GM23338 (cell line): ENCODE measurements at places on chromosomes 1 and 21.

GRCh38 chr1:10852486-10852885 lies 56.0 kb upstream of the CASZ1 start:
- DNase-seq: no peak

DNA sequence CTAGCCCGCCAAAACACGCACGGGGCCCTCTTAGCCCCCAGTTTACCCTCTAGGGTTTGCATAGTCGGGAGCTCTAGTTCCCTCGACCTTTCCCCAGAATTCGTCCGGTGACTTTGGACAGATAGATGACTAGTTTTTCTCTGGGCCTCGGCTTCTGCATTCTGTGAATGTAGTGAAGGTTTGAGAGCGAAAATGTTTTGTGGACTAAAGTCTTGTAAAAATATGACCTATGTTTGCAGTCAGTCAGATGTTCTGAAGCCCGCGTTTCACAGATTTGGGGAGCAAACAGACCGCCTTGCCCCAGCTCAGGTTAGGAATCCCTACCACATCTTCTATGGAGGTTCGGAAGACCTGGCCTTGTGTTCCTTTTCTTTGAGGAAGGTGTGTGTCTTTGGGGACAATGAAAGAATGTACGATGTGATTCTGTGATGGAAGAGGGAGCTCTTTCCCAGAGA lies 401 bp downstream of the UQCRH start:
- peak; percentile 19 for DNase-seq

- no peak for DNase-seq
Observed at GRCh38 chr1:178684542-178685000, 40.5 kb upstream of the RALGPS2 start.

DNA sequence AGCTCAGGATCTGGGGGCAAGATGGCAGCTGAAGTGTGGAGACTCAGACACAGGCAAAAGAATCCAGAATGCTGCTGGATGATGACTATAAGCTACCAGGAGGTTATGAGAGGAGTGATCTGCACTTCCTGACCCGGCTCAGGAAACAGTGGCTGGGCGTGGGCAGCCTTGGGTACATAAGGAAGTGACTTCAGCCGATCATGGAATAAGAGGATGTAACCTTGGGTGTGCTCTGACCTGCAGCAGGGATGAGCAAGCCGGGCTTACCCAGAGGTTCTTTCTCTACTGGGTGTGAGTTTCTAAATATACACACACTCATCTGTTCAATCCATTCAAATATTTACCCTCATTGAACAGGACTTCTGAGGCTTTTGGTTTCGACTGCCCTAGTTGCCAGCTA lies 62.7 kb downstream of the CD34 start:
- no peak for DNase-seq

DNA sequence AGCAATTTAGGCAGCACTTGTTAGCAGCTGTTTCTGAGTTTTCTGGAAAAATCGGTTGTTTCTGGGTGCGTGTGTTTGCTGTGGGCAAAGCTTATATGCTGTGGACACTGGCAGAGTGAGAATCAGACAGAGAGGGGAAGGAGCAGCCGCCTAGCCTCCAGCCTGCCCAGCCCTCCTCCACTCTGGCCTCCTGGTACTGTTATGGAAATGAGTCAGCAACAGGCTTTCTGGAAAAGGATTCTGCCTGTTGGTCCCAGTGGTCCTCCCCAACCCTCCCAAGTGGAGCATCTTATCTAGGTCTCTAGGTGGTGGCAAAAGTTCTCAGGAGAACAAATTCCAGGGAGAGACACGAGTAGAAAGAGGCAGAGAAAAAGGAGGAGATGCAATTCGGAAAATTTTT lies 42.2 kb upstream of the GOLT1A start:
- DNase-seq: peak; percentile 54

GRCh38 chr1:169484683-169485430 lies 887 bp downstream of the SLC19A2 start:
- DNase-seq: peak; percentile 34

DNA sequence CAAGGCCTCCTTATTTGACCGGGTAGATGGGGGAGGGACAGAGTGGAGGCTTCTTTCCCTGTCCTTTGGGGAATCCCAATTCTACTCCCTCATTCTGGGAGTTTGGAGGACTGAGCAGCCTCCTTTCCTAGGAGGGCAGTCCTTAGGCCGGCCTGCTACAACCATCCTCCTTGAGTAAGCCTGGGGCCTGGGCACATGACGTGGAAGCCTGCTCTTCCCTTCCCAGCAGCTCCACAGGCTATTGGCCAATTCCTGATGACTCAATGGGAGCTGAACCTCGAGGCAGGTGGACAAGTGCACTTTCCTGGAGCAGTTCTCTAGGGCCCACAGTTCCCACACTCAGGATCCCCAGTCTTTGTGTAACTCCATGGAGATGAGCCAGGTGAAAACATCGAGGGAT lies 3.1 kb downstream of the KCNA10 start:
- no peak for DNase-seq

DNA sequence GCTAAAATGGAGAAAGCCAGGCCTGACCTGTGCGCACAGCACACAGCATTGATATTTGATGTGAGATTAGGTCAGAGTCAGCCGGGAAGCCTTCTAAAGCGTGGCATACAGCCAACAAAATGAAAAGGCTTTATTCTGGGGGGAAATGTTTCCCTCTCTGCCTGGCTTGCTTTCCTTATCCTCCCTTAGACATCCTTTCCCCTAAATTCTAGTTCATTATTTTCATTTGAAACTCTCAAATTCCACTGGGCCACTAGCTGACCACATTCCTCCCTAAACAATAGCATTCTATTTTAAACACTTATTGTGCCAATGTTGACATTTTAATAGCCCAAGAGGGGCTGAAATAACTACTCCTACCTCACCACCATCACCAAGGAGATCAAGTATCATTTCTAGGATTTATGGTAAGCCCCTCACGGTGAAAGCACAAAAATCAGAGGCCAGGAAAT lies 49.4 kb downstream of the LEPR start:
- no peak for DNase-seq

DNA sequence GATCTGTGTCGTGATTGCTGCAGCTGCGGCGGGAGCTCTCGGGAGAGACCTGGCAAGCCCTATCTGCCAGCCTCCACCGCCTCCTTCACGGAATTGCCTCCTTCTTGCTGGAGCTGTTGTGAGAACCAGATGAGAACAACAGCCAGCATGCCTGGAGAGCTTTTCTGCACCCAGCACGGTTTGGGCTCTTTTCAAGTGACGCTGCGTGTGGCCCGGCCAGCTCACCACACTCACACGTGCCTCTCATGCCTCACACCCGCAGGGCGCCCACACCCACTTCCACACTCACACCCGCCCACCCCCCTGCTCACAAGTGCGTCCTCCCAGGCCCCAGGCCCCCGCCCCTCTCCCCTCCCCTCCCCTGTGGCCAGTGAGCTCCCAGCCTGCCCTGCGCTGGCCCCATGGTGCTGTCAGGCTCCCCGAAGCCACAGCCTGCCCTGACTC lies 135.7 kb upstream of the RUNX3 start:
- no peak for DNase-seq

- no peak for DNase-seq
Observed at GRCh38 chr1:118306851-118307250, 121.8 kb upstream of the SPAG17 start.

GRCh38 chr1:223197923-223198627 lies 55.0 kb upstream of the TLR5 start:
- DNase-seq: no peak

DNA sequence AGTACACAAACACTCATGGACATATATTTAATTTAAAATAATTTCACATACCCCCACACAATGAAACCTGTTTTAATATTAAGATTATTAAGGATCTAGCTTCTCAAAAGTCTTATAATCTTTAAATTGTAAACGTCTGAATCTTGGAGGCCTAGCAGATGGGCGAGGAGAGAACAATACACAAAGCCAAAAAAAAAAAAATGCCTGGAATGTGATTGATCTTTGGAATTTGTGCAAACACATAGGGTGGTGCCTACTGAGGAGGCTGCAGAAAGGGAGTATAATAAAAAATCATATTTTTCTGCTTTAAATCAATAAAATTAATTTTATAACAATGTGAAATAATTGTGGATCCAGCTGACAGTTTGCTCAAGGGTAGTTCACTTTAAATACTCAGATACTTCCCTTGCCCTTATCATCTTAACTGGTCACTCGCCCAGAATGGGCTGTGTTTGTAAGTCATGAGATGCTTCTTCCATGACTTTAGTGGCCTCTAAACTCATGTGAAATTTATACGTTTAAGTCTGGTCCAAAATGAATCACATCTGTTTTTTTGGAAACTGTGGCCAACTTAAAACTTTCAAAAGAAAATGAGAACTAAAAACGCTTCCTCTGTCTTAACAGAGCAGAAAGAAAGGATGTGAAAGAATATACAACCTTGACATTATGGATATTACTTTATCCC lies 802.8 kb upstream of the CXADR start:
- DNase-seq: peak; percentile 30

DNA sequence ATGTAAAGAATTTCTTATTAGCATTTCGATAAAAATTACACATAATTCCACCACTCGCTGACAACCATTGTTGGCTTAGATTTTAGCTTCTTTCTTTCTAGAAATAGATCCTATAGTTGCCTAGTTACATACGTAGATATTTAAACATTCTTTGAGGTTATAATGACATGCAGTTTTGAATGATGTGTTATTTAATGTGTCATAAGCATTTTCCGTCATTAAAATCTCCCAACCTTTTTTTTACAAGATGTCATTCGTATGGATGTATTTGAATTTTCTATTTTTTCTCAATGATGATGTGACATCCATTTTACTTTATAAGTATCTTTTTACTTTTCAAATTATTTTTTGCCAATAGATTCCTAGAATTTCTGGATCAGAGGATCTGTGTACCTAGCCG lies 44.7 kb downstream of the SLC37A1 start:
- DNase-seq: no peak

DNA sequence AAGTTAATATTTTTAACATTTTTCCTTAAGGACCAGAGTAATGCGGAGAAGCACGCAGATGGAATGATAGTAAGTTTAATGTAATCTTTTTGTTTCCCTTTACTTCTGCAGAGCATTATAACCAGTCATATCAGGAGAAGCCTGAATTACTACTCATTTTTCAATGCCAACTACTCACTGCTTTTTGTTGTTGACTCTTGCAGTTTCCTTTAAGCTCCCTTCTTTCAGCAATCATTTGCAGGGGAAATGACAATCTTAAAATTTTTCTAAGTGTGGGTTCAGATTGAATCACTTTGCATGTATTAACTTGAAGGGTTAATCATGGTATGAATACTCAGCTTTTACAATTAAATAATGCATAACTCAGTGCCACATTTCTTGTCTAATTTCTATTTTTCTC lies 122.2 kb downstream of the NRDC start:
- no peak for DNase-seq

- DNase-seq: no peak
Observed at GRCh38 chr1:189619682-189620332, 857.9 kb downstream of the BRINP3 start.

- DNase-seq: peak; percentile 46
Observed at GRCh38 chr1:150981805-150982712, at the start of gene ANXA9. Gene ANXA9, plus strand, starts transcription at chr1:150982292. Its CDS starts 814 bp downstream, at chr1:150983106.

DNA sequence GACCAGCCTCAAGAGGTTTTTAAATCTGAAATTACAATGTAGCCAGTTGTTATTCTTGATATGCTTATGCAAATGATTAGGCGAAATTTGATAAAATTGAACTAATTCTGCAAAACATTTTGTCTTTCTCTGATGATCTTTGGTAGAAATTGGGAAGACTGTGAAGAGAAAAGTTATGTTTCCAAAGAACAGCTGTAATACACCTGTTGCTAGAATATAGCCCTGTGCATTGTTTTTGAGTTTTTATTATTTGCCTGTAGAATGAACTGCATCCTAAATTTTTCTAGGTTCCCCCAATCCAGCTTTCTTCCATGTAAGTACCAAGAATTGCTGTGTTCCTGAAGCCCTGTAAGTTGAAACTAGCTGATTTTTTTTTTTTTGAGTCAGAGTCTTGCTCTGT lies 81.5 kb upstream of the RHOU start:
- DNase-seq: no peak

DNA sequence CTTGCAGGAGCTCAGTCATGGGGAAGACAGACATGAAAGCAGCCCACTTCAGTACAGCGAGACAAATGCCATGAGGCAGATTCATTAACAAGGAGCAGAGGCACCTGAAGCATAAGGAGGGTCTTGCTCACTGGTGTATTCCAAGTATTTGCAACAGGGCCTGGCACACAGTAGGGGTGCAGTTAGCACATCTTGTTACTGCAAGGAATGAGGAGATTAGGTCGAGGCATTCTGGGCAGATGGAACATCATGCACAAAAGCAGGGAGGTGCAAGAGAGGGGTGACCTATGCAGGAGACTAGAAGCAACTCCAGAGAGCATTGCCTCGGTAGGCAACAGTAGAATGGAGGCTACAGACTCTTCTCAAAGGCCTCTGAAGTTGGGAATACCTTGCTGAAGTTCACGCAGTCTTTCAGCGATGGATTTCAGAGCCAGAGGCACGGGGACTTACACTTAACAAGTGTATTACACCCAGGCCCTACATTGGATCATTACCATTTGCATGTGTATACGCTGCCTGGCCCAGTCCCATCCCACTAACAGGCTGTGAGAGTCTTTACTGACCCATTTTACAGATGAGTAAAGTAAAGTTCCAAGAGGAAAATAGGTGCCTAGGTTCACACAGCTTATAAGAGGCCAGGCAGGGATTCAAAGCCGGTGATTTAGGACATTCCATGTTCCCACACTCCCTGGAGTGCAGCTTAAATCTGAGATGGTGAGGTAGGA lies 82.1 kb downstream of the TRABD2B start:
- DNase-seq: no peak

DNA sequence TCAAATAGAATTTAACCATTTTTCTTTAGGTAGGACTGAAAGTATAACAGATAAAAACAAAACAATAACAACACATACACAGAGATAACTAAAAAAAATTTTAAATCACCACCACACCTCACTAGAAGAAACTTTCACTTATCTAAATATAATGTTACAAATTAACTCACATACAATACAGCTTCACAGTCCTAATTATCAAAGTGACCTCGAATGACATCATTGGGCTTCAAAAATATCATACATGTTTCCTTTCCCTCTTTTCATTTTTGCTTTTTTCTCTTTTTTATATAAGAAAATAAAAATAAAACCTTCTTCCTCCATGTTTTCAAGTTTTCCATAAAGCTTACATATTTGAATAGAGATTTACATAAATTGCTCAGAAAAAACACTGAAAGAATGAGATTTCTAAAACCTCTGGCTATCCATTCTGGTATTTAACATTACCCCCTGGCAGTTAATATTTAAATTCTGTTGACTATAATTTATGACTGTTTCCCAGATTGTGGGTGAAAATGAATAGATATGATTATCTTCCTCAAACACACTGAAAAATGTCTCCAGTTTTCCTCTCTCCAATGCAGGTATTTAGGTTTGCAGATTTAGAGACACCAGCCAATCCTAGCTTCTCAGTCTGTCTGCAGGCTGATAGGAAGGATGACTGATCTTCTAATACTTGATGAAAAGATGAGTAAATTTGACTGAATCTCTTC lies 40.5 kb upstream of the SLC19A2 start:
- no peak for DNase-seq

DNA sequence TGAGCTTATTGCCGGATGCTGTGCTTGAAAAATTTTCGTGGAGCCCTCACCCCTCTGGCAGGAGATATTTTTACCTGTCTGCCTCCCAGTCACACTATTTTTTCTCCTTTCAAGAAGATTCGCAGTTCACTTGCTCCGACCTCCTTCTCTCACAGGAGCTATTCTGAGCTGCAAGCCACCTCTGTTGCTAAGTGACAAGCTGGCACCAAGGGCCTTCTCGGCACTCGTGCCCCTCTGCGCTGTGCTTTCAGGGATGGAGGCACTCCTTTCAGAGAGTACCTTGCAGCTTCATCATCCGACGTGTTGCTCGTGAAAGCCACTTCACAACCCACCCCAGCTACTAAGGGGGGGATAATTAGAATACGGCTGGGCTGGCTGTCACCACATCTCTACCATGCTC lies 11.6 kb downstream of the SLC6A17 start:
- no peak for DNase-seq

- DNase-seq: peak; percentile 73
Observed at GRCh38 chr1:10694274-10694632, 102.2 kb downstream of the CASZ1 start.
